Mucosa of gallbladder (tissue), 1 donor: ENCODE measurements at places on chromosomes 1 and 21. TPM values are rescaled to one million over a fixed set of nuclear protein-coding genes. Genes with fewer than 3 reads are reported as not detected.

- DNase-seq: no peak
Measured at GRCh38 chr1:26210147-26210870, 19.9 kb downstream of the CATSPER4 start.

DNA sequence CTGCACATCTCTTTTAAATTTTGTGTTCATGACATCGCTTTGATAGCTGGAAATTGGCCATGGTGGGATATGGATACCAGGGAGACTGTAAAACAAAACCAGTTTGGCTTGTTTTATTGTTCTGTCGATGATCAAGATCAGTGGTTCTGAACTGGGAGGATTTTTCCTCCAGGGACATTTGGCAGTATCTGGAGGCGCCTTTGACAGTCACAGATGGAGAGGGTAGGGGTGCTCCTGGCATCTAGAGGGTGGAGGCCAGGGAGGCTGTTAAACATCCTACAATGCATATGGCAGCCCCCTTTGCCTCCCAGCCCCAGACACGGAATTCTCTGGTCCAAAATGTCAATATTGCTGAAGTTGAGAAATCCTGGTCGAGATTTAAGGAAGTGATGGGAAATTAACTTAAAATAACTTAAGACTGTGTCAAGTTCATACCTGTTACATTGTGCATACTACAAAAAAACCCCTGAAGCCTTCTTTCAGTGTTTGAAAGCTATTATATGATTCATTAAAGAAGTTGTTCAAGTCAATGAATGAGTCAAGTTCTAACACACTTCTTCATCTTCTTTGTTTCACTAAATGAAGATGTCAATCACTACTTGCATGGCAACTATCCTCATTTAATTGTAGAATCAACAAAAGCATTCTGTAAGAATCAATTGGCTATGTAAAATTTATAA lies 150.9 kb downstream of the KCNJ6 start:
- no peak for DNase-seq

The CD34 gene
- 23.2 TPM for total RNA-seq

DNA sequence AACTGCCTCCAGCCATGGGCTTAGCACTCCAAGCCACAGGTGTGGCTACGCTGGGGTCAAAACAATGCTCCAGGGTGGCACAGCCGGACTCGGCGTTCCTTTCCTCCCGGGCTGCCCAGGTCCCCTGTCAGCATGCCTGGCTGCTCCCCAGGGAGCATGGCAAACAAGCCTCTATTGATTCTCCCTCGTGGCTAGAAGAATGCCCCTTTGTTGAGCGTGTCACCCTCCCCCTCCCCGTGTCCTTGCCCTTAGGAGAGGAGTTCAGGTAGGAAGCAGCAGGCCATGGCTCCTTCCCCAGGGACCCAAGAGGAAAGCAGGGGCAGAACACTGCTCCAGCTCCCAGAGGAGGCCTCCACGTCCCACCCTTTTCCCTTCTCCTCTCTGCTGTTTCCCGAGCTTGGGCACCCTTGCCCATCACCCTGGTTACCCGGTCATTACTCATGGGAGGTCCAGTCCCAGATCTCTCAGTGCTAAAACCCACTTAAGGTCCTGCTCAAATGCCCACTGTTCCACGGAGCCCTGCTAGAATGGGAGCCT lies 57.4 kb upstream of the CITED4 start:
- DNase-seq: peak; percentile 84

DNA sequence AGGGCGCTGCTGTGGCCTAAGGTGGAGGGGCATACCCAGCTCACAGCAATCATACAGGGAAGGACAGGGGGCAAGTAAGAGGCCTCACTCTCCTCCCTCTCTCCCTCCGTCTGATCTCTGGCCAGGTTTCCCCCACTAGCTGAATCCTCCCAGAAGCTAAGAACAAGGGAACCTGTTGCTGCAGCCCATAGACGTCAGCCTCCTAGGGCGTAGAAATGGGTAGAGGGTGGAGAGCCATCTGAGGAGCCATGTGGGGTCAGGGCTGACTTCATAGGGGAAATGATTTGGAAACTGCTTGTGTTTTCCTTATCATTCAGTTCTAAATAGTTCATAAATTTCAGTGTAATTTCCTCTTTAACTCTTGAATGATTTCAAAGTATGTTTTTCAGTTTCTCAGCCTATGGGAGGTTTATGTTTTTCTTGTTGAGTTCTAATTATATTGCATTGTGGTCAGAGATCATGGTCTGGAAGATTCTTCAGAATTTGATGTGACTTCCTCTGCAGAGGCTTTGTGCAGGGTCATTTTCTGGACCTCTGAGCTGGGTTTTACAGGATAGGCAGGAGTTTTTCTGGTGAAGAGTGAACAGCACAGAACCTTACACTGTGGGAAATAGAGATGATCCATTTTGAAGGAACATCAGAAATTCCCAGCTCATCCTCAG lies 2.3 kb upstream of the MOB3C start:
- no peak for DNase-seq

- no peak for DNase-seq
Measured at GRCh38 chr1:74205266-74205665, 7.2 kb downstream of the FPGT start.

GRCh38 chr1:105865546-105865945 lies 1190.9 kb upstream of the PRMT6 start:
- DNase-seq: no peak

DNA sequence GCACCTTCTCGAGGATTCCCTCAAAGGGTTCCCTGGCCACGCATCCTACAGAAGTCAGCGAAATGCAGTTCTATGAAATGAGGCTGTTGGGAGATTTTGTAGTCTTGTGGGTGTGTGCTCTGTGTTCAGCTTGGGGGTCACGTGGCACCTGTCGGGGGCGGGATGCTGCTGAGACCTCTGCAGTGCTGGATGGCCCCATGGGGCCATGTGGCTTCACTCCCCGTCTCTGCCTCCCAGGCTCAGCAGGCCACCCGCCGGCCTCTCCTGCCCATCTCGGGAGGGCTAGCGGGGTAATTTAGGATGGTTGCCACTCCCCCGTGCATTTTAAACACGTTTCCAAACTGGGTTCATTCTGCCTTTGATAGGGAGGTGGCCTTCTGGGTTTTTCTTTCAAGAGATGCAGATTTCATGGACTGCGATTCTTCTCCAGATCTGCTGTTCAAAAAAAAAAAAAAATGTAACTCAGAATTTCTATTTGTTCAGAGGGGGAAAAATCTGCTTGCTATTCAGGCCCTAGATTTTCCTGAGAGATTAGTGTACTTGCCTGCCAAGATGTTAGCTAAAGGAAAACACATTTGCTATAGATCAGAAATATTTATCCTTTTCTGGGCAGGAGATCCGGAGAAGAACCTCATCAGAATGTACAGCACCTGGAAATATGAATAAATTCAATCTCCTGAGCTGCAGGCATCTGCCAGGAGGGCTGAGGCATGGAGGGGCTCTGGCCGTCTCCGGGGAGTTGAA lies 277.2 kb upstream of the VAMP3 start:
- DNase-seq: no peak

The PCSK9 gene
- total RNA-seq: 10.2 TPM
